ENCODE measurements at places on chromosomes 5 and 9.
A peak's percentile ranks its signal among the peaks of the same experiment; 100 is the strongest.

GRCh38 chr5:5200133-5200532 is 60.0 kb downstream of the ADAMTS16 start:
- no peak for DNase-seq

DNA sequence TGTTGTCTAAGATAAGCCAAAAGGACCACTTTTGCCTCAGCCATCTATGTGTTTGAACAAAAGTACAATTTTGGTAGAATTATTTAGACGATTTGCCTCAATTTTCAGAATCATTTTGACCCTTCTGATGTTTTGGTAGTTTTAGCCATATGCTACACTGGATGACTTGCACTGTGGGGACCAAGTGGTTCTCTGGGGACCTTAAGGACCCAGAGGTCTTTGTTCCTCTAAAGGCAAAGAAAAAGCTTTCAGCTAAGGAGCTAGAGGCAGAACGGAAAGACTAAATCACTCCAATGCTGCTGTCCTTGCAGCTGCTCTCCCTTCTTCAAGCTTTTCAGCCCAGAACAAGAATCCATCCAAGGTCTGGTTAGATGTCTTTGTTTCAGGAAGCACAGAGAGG is 51.0 kb upstream of the APC start:
- DNase-seq, result no peak

GRCh38 chr5:72523960-72524582 is 16.9 kb upstream of the ZNF366 start:
- DNase-seq, result peak; percentile 79

- DNase-seq, result peak; percentile 18
Measured at GRCh38 chr5:28344836-28345433, 1306.5 kb upstream of the CDH9 start.

GRCh38 chr9:84860249-84861115 is 191.0 kb downstream of the NTRK2 start:
- no peak for DNase-seq

GRCh38 chr5:143141652-143142051 is 261.8 kb downstream of the NR3C1 start:
- peak; percentile 78 for DNase-seq

DNA sequence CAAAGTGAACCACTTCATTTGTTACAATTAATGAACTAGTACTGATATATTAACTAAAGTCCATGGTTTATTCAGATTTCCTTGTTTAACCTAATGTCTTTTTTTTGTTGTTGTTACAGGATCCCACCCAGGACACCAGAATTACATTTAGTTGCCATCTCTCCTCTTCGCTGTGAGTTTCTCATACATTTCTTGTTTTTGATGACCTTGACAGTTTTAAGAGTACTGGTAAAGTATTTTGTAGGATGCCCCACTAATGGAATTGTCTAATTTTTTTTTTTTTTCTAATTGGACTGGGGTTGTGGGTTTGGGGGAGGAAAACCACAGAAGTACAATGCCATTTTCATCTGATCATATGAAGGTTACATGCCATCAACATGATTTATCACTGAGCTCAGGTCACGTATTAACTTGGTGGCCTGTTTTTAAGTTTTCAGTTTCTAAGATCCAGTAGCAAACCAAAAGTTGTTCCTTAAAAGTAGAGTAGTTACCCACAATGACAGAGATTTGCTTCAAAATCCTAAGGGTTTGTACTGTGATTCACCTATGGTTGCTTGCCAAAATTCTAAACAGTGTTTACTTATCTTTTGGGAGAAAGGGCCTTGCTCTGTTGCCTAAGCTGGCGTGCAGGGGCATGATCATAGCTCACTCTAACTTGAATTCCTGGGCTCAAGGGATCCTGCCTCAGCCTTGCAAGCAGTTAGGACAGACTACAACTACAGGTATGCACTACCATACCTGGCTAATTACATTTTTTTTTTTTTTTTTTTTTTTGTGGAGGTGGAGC is 4.5 kb upstream of the OTULIN start:
- DNase-seq, result no peak

- no peak for DNase-seq
Measured at GRCh38 chr9:134488331-134489280, 153.0 kb upstream of the COL5A1 start.

DNA sequence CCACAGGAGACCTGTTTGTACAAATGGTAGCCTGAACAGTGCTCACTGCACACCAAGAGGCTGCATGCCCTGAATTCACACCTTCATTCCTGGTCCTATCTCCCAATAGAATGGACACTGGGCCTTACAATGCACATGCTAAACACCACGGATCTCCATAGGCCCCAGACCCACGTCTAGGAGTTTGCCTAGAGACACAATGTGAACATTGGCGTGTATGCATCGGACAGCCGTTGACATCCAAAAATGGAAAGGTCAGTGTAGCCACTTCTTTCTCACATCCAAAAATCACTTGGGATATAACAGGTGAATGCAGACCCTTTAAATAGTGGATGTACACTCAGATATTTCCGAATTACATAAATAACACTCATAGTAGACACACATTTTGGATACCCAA is 927 bp downstream of the PAX5 start:
- no peak for DNase-seq

- DNase-seq, result no peak
Measured at GRCh38 chr5:15577132-15577531, 77.2 kb downstream of the FBXL7 start.

DNA sequence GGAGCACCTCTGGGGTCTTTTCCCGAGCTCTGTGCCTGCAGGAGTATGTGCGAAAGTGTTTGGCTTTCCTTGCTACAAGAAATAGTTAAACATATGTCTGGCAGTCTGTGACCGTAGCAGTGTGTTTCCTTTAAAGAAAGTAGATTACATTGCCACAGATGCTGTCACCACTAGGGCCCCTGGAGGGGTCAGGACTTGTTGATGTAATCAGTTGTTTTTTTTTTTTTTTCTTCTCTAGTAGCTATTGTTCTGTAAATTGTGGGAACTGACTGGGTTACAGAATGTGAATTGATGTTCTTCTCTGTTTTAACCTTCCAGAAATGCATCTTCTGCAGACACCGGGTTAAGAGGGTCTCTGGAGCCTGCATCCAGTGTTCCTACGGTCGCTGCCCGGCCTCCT is 345.6 kb downstream of the KDM4C start:
- no peak for DNase-seq

DNA sequence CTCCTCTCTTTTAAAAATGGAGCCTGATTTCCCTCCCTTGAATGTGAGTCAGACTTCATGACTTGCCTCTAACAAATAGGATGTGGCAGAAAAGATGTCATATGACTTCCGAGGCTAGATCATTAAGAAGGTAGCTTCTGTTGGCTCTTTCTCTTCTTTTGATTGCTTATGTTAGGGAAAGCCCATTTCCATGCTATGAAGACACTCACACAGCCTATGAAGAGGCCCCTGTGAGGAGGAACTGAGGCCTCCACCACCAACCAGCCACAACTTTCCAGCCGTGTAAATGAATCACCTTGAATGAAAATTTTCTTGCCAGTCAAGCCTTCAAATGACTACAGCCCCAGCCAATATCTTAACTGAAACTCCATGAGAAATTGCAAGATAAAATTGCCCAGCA is 413.4 kb downstream of the TMEM38B start:
- DNase-seq, result no peak

DNA sequence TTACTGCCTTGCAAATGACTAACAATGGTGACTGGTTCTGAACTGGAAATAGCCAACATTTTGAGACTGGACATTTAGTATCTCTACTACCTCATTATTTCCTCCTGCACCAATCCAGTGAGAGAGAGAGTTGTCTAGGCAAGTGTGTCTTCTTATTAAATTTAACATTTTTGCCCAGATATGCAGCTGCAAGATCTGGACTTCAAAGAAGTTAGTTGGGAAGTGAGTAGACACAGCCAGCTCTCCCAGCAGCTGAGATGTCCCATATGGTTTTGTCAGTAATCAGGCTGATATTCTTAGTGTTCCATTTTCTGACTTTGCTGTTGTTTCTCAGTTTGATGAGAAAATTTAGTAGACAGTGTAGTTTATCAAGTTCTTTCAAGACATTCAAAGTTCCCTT is 1778.8 kb upstream of the CDH6 start:
- no peak for DNase-seq

GRCh38 chr9:80094176-80094771 is 522.5 kb downstream of the TLE4 start:
- no peak for DNase-seq

- no peak for DNase-seq
Measured at GRCh38 chr5:123084730-123085605, 4.1 kb upstream of the PRDM6 start.

DNA sequence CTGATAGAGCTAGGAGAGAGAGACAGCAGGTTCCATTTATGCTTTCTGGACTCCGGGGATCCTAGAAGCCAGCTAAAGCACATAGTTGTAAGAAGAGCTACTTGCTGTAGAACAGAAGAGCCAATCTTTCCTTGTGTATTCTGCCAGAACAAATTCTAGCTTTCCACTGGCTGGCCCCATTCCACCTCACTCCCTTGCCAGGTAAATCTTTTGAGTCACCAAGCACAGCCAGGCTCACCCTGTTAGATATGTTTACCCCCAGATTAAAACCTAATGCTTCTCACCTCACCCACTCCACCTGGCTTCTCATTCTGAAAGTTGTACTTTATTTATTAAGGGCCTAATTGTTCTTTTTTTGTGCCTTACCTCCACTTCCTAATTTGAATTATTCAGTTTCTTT is 48.9 kb upstream of the CHD1 start:
- no peak for DNase-seq
